Activated CD8-positive, alpha-beta memory T cell treated with anti-CD3 and anti-CD28 coated beads for 1 hour (primary cell): ENCODE measurements at places on chromosomes 3 and 15.

DNA sequence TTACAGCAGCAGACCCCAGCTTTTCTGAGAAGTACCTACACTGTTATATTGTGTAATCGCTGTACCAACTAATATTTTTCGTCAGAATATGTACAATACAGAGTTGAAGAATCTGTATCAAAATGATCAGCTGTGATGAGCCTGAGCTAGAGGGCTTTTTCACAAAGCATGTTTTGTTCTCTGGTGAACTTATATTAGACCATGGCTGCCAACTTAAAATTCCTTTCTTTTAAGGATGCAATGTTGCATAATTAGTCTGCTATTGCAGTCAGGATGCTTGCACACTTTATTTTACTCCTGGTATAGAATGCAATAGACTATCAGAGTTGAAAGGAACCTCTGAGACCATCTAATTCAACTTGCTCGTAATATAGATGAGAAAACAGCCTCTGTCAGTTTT is 127.8 kb downstream of the RBMS3 start:
- DNase-seq = no peak

GRCh38 chr3:53956586-53956985 is 64.9 kb upstream of the SELENOK start:
- no peak for DNase-seq

GRCh38 chr3:4514321-4514720 is 21.2 kb downstream of the ITPR1 start:
- no peak for DNase-seq

GRCh38 chr3:129561619-129562248 is 18.8 kb downstream of the H1-8 start:
- DNase-seq = no peak

GRCh38 chr3:172679599-172679998 is 31.3 kb downstream of the NCEH1 start:
- no peak for DNase-seq

- DNase-seq = no peak
These were observed 572.6 kb downstream of the FOXP1 start for GRCh38 chr3:71010726-71011455.

- no peak for DNase-seq
These were observed 223.0 kb downstream of the EBLN2 start for GRCh38 chr3:73284472-73284871.

- DNase-seq = peak; percentile 43
These were observed 44.8 kb upstream of the RNU6-1 start for GRCh38 chr15:67884514-67885174.
